ENCODE measurements at places on chromosomes 7 and 10.

DNA sequence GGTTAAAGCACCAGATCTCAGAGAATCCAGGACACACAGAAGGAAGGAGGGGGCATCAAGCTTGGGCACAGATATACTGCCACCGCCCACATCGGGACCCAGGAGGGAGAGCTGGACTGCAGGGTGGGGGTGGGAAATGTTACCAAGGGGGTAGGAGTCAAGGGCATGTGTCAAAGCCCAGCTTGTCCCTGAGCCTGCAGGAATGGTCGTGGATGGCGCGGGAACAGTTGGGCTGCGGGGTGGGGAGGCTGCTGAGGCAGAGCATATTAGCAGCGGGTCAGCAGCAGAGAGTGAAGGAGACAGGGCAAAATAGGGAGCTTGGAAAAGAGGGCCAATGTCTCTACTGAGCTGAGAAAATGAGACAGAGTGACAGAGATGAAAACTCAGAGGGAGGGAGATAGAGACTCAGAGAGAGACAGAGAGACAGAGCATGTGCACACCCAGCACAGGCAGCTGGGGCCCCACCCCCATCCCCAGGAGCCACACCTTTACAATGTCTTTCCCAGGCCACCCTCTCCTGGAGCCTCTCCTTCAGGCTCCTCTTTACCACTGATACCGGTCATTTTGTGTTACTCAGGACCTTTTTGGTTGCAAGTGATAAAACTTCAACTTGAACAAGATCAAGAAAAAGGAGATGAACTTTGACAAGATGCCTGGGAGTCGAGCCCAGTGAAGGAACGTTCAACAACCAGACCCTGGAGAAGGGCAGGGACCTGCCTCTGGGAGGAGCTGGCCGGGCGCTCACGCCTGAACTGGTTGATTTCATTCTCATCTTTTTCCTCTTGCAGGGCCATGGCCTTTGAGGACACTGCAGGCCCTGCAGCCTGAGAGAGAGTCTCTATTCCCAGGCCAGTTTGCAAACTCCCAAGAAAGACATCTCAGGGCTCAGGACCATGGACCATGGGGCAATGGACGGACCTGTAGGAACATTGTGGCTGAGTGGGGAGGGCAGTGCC lies 50.0 kb downstream of the AOC1 start:
- no peak for DNase-seq

DNA sequence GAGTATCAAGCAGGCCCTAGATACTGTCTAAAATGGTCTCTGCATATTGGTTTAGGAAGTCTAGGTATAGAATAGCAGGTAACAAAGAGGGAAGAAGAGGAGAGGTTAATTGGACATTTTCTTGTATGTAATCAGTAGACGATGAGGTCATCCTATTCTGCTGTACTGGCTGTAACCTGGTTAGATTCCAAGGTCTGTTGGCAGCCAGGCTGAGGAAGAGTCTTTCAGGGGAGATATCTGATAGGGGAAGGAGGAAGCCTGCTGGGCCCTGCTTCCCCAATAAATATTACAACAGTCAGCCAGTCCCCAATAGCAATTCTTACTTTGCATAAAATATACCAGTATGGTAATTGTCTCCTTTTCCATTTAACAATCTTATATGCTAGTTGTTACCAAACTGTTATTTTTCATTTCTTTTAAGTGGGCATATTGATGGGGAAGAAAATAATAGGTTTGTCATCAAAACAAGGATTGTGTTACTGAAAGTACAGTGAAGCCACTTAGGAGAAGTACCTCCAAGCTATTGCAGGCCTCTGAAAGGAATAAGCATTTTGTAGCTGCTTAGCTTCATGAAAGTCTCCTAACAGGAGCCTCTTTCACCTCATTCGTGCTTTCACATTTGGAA lies 186.4 kb downstream of the LRRC4 start:
- peak; percentile 65 for DNase-seq

GRCh38 chr10:73768881-73769280 lies 13.0 kb upstream of the CHCHD1 start:
- DNase-seq, result no peak

- no peak for DNase-seq
These were observed 142.9 kb downstream of the NOC3L start for GRCh38 chr10:94219829-94220228.

- no peak for DNase-seq
These were observed 23.3 kb downstream of the MACC1 start for GRCh38 chr7:20193873-20194272.

- DNase-seq, result no peak
These were observed 107.2 kb downstream of the RUNDC3B start for GRCh38 chr7:87735360-87735759.

DNA sequence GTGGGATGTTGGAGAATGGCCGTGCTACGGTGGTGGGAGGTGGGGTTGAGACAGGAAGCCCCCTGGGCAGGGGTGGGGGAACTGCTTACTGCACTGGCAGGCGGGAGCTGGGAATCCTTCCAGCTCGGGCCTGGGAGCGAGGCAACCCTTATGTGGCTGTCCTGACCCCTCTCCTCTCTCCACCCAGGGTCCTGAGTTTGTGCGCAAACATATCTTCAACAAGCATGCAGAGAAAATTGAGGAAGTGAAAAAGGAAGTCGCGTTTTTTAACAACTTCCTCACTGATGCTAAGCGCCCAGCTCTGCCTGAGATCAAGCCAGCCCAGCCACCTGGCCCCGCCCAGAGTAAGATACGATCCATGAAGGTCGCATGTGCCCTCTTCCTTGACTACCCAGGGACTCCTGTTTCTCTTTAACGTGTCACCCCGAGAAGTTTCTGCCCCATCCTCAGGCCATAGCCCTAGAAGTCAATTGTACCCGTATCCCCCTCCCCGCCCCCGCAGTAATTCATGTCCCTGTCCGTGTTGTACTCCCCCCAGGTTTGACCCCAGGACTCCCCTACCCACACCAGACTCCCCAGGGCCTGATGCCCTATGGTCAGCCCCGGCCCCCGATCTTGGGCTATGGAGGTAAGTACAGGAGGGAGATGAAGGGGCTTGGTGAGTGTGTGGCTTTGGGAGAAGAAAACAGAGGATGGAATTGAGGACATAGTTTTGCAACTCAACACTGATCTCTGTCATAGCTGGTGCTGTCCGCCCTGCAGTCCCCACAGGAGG lies 1.8 kb downstream of the UFSP1 start:
- peak; percentile 90 for DNase-seq

DNA sequence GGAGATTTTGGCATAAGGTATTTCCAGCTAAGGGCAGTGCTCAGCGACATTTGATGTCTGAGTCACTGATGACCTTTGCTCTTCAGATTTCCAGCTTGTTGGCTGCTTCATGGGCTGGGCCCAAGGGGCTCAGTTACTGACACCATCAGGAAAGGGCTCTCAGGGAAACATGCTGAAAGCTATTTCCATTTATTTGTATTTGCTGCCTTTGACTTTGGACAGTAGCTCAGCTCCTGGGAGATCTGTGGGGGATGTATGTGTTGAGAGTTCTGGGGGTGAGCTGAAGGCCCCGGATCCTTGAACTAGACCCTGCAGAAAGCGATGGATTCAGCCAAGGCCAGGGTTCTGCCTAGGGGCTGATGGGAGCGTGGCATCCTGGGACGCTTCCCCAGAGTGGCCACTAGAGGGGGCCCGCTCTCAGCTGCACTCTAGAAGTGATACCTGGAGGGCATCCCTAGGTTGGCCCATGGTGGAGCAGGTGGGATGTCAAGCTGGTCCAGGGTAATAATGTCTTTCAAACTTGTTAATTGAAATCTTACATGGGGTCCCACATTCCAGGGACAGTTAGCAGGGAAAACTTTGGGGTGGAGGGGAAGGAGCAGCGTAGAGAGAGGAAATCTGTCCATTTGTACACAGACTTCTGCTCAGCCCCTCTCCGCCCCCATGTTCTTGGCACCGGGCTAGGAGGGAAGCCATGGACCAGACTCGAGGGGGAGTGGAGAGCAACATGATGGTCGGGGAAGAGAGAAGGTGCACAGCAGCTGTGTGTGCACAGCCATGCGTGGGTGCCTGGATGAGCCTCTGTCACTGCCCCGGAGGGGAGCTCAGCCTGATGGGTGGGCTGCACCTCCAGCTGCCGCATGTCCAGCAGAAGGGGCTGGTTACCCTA lies 3.0 kb upstream of the BTBD16 start:
- peak; percentile 60 for DNase-seq

DNA sequence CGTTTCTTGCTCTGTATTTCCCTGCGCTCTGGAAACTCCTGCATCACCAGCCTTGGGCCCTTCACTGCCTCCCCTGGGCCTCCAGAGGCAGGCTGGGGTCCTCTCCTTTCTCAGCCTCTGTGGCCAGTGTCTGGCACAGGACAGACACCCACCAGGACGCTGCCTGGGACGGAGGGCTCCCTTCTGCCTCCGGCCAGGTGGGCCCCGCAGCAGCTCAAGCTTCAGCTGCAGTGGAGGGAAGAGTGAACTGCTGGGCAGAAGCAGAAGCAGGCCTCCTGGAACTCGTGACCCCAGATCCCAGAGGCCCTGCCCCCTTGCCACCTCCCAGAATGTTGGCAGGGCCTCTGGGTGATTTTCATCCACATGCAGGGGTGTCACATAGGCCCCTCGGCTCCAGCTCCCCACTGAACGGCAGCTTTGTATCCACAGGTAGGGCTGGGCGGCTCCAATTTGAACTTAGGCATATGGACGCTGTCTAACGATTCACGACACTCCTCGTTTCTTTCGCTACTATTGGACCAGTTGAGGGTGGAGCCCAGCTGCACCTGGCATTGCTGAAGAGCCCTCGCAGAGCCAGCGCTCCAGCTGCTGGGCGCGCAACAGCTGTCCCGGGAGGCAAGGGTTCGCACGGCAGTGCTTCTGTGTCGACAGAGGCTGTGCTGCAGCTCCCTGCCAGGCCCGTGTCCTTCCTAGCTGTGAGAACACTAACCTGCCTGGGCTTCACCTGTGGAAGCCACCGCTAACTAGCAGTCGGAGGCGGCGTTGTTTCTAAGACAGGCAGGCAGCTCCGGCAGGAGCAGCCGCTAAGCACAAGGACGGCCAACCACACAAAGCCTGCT lies 18.4 kb upstream of the GPR146 start:
- no peak for DNase-seq

DNA sequence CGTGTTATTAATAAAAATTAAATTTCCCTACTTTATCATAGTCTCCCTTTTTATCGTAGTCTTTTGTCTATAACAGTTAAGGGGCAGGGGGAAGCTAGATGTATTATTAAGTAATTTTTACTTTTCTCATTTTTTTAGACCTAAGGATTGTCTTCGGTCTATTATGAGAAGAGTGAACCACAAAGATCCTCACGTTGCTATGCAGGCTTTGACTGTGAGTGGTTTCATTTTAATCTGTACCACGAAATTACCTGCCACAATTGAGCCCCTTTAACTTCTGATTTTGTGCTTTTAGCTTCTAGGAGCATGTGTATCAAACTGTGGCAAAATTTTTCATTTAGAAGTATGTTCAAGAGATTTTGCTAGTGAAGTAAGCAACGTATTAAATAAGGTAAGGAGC lies 40.6 kb downstream of the STAM start:
- DNase-seq, result no peak

GRCh38 chr10:21171936-21172541 lies 274.9 kb upstream of the NEBL start:
- DNase-seq, result no peak

- no peak for DNase-seq
These were observed 80.4 kb upstream of the NRP1 start for GRCh38 chr10:33414841-33415240.

- no peak for DNase-seq
These were observed 51.3 kb upstream of the VOPP1 start for GRCh38 chr7:55623617-55624016.

GRCh38 chr7:116432527-116432916 lies 67.0 kb upstream of the CAV2 start:
- DNase-seq, result no peak

DNA sequence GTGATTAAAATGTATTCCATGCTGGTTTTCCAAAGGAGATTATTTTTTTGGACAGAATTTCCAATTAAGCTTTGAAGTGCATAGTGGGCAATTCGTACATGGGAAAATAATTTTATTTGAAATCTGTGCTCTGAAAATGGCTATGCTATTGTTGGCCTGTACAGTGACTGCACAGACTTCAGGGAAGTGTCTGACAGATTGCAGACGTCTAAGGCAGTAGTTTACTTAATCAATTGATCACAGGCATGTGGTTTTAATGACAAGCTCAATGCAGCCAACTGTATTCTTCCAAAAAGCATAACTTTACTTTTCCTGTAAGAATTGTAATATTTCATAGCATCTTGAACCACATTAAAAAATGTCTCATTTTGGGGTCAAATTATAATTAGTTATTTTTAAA lies 102.0 kb downstream of the SEMA3C start:
- peak; percentile 18 for DNase-seq
